ENCODE measurements at places on chromosomes 3 and 15. TPM values are rescaled to one million over a fixed set of nuclear protein-coding genes. Genes with fewer than 3 reads are reported as not detected.

DNA sequence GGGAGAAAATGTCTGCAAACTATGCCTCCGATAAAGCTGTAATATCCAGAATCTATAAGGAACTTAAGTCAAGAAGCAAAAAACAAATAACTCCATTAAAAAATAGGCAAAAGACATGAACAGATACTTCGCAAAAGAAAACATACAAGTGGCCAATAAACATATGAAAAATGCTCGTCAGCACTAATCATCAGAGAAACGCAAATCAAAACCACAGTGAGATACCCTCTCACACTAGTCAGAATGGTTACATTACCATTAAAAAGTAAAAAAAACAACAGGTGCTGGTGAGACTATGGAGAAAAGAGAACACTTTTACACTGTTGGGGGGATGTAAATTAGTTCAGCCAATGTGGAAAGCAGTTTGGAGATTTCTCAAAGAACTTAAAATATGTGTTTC lies 498.5 kb upstream of the GRM7 start:
- no peak for DNase-seq

DNA sequence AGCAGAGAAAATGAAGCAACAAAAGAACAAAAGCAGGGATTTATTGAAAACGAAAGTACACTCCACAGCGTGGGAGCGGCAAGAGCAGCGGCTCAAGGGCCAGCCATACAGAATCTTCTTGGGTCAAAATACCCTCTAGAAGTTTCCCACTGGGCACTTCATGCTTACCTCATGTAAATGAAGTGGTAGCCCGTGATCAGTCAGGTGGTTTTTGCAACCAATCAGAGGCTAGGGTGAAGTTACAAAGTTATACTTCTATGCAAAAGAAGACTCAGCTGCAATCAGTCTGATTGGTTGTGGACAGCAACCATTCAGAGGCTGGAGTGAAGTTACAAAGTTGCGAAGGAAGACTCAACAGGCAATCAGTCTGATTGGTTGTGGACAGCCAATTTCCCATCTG lies 37.8 kb upstream of the TRH start:
- DNase-seq, result no peak

- no peak for DNase-seq
Observed at GRCh38 chr3:14177580-14178246, 688 bp downstream of the XPC start.

The SLCO2A1 gene
- total RNA-seq, result 11.6 TPM

The HCLS1 gene
- 11.1 TPM for total RNA-seq

All from left ventricle myocardium superior (tissue), 1 donor.